ENCODE measurements at places on chromosomes 6 and 20. TPM values are rescaled to one million over a fixed set of nuclear protein-coding genes. Genes with fewer than 3 reads are reported as not detected.

The ZNF391 gene
- total RNA-seq: 1.9 TPM

The TCEA2 gene
- total RNA-seq: 32.6 TPM

The CSNK2A1 gene
- total RNA-seq: 84.8 TPM

The KIF6 gene
- total RNA-seq: under 0.01 TPM

The OPRL1 gene
- 10.5 TPM for total RNA-seq

The TGM2 gene
- total RNA-seq: 1.9 TPM

The SLC4A11 gene
- total RNA-seq: 0.27 TPM

The TNF gene
- total RNA-seq: 0.27 TPM

The ANKRD66 gene
- not detected for total RNA-seq

The QKI gene
- 111 TPM for total RNA-seq

The CYP39A1 gene
- total RNA-seq: under 0.01 TPM

The SAMD10 gene
- 27.7 TPM for total RNA-seq

The ASIP gene
- total RNA-seq: not detected

The SEL1L2 gene
- total RNA-seq: not detected

All from hematopoietic multipotent progenitor cell (in vitro differentiated cells).